Calu3 (cell line): ENCODE measurements at places on chromosomes 4 and X. TPM values are rescaled to one million over a fixed set of nuclear protein-coding genes. Genes with fewer than 3 reads are reported as not detected.
A peak's percentile ranks its signal among the peaks of the same experiment; 100 is the strongest.

GRCh38 chrX:136694431-136695087 is 46.6 kb downstream of the CD40LG start:
- DNase-seq = peak; percentile 12

DNA sequence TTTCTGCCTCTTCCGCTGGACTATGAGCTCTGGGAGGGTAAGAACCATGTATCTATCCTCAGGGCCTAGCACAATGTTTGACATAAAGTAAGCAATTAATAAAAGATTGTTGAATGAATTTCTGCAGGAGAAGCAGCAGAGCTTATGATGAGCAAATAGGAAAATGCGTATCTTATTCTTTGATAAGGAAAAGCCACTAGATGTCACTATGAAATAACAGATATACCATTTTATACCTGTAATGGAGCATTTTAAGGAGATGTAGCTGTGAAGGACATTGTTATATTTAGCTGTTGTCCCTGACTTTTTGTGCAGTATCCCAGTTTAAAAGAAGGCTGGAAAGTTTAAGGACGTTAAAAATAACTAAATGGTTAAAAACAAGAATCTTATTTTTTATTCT is 147.2 kb upstream of the MBNL3 start:
- no peak for DNase-seq

GRCh38 chr4:26542991-26543390 is 40.9 kb upstream of the TBC1D19 start:
- DNase-seq = no peak

DNA sequence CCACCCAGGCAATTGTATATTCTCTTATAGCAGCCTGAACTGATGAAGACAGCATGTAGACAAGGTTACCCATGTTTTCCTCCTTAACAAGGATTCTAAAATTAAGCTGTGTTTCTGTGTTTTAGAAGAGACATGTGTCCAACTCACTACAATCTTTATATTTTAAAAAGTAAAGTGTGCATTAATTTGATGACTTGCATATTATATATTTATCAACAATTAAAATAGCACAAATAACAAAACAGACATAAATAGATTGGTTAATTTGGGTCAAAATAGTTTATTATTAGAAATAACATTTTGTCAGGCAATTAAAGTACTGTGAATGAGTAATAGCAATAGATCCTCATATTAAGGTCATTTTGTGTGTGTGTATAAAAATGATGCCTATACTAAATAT is 357.1 kb downstream of the PDGFC start:
- DNase-seq = no peak

DNA sequence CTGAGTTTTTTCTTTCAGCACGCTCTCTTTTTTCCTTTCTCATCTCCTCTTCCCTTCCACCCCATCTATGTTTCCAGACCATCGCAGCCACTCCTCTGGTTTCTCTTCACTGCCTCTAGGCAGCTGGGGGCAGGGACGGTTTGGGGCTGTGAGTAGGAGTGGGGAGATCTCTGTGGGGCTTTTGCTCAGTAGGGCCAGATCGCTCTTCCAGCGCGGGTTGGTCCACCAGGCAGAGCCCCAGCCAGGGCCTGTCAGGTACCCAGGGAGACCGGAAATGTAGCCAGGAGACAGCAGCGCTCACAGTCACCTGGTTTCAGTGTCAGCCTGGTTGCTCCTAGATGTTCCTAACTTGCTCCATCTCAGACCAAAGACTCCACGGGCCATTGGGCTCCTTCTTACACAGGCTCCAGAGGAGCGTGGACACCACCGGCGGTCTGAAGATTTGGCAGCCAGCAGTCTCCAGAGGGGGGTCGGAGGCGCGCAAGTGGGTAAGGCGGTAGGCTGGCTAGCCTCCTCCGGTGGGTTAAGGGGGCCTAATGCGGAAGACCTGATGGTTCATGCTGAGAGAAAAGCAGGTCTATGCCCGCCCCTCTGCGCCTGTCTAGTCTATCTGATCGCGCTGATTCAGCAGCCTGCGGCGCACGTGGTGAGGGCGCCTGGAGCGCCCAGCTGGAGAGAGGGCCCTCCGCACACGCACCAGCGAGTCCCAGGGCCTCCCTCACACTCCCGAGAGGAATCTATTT is 1.8 kb downstream of the FGF5 start:
- no peak for DNase-seq

- DNase-seq = no peak
These were observed 300.5 kb upstream of the LCORL start for GRCh38 chr4:18321956-18322530.

DNA sequence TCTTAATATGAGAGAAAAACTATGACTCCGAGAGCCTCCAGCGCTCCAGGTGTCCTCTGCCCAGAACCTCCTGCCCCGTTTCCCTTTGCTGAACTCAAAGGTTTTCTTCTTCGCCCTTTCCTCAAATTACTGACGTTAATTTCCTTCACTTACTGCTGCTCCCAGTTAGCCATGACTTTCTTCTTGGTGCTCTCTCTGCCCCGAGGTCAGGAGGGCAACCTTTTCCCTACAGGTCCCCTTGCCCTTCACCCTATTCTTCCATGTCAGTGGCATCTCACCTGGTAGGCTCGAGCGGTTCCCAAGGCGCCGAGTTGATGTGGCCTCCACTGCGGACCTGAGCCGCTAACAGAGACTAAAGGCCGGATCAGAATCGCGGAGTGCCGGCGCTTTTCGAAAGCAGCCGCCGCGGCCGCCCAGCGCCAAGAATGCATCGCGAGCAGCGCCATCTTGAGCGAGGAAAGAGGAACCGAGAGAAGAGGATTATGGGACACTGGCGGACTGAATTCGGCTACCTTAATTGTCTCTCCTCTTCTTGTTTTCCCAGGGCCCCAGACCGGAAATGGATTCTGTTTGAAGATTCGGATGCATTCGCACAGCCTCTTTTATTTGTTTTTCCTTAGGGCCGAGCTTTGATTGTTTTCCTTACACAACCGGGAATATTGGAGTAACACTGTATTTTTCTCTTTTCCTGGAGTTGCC is at the start of gene ABCB7:
Gene ABCB7, minus strand, starts transcription at position 457 of the 699 bp plus-strand sequence. Its CDS starts 11 bp downstream, at position 446.
- peak; percentile 62 for DNase-seq

DNA sequence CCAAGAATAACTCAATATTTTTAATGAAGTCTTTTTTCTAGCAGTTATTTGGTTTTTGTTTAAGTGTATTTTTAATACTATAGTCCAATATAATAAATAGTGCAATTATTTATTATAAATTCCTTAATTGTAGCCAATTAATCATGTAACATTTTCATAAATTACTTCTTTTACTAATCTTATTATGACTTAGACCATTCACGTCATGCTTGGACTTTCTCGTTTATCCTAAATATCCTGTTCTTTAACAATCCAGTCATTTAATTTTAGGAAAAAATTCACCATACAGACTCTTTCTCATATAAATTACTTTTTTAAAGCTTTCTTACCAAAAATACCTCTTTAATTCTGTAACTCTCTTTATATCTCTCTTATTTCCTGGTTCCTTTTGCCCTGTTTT is 350.1 kb downstream of the AR start:
- DNase-seq = no peak

Gene OTUD6A
- not detected in 2 replicates for total RNA-seq

Gene TMEM35A
- total RNA-seq = not detected in 2 replicates

GRCh38 chr4:40283413-40283812 is 51.7 kb upstream of the CHRNA9 start:
- DNase-seq = no peak

DNA sequence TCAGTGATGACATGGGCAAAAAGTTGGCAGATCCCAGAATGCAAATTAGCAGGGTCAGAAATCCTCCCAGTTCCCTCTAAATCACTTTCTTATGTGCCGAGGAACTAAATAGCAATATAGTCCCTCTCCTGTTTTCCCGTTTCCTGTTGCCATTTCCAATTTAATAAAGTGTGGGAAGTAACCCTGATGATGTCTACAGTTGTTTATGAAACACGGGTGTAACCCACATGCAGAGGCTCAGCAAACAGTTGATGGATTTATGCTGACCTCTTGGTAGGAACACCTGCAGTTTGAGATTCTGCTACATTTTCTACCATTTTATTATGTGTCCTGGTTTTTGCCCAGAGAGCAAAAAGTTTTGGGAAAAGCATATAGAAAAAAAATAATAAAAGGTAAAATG is 56.7 kb downstream of the FGFBP1 start:
- no peak for DNase-seq

GRCh38 chrX:119247702-119248101 is 11.6 kb downstream of the PGRMC1 start:
- no peak for DNase-seq

DNA sequence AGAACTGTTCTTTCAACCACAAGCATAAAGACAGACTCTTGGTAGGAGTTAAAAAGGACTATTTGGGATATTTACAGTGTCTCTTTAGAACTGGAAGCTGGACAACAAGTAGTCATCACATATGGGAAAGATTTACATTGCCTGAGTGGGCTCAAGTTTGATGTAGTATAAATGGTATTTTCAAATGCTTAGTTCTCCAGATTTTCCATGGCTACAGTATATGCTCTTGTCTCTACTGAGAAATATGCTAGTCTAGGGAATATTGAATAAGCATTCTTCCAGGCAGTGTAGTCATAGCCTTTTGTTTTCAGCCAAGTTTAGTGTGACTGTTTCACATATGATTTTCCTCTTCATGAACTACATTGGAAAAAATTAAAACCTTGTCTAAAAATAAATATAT is 315.6 kb downstream of the ARHGAP24 start:
- DNase-seq = no peak

GRCh38 chr4:64614276-64614675 is 205.0 kb upstream of the TECRL start:
- no peak for DNase-seq

GRCh38 chr4:30867427-30867826 is 147.3 kb downstream of the PCDH7 start:
- DNase-seq = no peak

DNA sequence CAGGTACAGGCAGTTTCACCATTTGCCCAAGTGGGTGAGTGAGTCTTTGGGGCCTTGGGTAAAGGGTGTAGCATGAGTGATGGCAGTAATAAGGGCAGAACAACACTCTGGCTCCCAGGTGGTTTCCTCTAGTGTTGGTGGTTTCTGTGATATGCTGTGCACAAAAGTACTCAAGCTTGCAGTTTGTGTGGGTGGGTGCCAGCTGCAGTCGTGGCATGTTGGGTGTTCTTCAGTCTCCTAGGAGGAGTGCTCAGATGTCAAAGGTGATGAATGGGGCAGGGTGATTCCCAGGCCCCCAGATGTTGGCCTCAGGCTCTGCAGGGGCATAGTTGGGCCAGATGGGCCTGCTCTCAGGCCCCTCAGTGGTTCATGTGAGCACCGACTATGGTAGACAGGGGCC is 166.1 kb upstream of the KLF8 start:
- DNase-seq = no peak

DNA sequence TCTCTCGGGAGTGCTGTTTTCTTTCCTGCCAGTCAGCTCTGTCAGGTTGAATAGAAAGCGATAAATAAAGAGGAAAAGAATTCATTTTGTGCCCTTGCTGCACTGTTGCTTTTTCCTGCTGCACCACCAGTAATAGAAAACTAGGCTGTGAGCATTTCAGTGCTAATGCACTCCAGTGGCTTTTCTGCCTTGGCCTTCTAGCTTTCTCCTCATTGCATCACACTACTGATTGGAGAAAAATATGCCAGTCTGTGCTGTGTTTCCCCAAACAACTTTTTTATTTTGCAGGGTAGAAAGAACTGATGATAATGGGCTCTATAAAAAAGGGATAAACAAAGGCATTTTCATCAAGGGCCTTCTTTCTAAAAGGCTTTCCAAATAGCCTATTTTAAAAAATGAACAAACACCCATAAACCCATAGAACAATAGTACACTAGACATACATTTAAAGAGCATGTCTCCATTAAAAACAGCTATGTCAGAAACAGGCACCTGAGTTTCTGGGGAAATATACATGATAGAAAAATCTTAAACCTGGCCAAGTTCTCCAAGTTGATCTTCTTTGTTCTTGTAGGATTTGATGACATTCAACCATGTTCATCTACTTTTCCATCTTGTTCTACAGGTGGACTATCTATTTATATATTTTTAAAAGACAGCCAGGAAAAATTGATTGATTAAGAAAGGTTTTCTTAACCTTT is 86.3 kb downstream of the GPRIN3 start:
- no peak for DNase-seq

DNA sequence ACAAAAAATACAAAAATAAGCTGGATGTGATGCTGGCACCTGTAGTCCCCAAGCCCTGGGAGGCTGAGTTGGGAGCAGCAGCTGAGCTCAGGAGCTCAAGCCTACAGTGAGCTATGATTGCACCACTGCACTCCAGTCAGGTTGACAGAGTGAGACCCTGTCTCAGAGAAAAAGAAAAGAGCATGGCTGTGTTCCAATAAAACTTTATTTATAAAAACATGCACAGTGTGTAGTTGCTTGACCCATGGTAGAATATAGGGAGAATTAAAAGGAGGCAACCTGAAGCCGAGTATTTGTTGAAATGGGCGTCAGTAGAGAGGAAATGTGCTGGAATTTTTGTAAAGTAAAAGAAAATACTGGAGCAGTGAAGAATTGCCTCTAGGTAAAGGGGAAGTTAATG is 27.0 kb downstream of the GYG2 start:
- no peak for DNase-seq

DNA sequence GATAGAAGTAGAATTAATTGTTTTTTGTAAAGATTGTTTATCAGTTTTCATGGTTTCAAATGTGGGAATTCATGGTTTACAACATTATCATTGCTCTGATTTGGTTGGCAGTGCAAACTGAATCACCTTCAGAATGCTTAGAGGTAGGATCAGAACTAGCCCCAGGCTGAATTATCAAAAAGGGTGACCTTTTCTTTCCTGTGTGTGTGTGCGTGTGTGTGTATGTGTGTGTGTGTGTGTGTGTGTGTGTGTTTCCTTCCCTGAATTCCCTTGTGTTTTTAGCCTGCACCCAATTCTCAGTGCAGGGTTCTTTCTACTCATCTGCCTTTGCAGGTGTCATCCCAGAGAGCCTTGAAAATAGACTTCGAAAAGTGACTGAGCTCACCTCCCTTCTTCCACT is 125.0 kb downstream of the BMPR1B start:
- DNase-seq = no peak

DNA sequence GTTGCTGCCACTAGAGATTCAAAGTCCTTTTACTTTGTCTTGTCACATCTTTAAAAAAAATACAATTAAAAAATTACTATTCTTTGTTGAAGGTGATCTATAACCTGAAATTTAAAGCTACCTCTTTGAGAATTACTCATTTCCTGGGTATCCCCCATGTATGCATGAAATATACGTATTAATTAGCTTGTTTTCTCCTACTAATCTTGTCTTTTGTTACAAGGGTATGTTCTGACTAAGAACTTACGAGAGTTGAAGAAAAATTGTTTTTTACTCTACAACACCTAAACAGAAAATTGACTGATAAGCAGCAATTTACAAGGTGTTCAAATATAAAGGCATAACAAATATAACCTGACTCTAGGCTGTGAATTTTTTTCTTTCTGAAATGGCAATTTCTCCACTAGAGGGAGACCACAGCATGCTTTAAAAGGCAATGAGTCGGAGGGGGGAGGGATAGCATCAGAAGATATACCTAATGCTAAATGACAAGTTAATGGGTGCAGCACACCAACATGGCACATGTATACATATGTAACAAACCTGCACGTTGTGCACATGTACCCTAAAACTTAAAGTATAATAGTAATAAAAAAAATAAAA is 249.6 kb downstream of the OPHN1 start:
- DNase-seq = peak; percentile 20

Gene PRR32
- not detected in 2 replicates for total RNA-seq

Gene GABRE
- total RNA-seq = 60.5 and 71.9 TPM in 2 replicates

Gene SLC35A2
- total RNA-seq = 68.1 and 81.0 TPM in 2 replicates

Gene TLR10
- not detected in 2 replicates for total RNA-seq

Gene NR3C2
- 14.2 and 14.5 TPM in 2 replicates for total RNA-seq

Gene PASD1
- total RNA-seq = not detected in 2 replicates

Gene TCEAL7
- total RNA-seq = not detected in 2 replicates

GRCh38 chrX:41599507-41599906 is 89.3 kb upstream of the GPR34 start:
- no peak for DNase-seq

- no peak for DNase-seq
These were observed 1.4 kb upstream of the UFSP2 start for GRCh38 chr4:185426960-185427688.
